ENCODE measurements at places on chromosomes 16 and 17.

DNA sequence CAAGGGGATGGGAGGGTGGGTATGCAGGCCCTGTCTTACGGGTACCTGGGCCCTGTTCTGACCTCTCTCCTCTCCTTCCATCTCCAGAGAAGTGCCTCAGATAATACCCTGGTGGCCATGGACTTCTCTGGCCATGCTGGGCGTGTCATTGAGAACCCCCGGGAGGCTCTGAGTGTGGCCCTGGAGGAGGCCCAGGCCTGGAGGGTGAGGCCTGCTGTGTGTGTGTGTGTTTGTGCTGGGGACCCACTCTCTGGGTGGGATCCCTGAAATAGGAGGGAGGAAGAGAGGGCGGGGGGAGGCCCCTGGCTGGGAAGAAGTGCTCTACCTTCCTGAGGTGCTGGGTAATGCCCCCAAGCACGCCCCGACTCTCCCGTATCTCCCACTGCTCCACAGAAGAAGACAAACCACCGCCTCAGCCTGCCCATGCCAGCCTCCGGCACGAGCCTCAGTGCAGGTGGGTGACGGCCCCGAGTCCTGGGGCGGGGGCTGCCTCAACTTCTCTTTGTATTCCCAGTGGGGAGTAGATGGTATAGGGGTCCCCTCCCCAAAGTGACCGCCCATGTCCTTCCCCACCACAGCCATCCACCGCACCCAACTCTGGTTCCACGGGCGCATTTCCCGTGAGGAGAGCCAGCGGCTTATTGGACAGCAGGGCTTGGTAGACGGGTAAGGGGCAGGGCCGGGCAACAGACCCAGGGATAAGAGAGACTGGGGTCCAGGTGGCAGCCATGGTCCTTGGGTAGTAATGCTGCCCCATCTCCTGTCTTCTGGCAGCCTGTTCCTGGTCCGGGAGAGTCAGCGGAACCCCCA lies 7.8 kb downstream of the GRB7 start:
- no peak for DNase-seq

GRCh38 chr16:58022601-58023371 lies 2.8 kb upstream of the MMP15 start:
- DNase-seq: no peak

GRCh38 chr17:5816491-5817070 lies 232.3 kb upstream of the NLRP1 start:
- DNase-seq: no peak

DNA sequence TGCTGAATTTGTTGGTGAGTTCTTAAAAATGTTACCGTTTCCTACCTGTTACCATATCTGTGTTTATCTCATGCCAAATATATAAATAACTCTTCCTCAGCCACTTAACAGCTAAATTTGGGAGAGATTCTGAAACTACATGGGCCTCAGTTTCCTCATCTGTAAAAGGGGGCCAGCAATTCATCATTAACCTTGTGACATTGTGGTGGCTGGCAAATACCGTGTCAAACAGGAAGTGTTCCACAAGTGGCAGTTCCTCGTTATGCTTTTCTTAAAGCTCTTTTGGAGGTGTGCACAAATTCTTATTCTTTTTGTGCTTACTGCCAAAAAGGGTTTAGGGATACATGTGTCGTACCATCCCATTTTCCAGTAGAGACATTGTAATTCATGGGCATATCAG lies 220.4 kb upstream of the CACNG5 start:
- DNase-seq: no peak

DNA sequence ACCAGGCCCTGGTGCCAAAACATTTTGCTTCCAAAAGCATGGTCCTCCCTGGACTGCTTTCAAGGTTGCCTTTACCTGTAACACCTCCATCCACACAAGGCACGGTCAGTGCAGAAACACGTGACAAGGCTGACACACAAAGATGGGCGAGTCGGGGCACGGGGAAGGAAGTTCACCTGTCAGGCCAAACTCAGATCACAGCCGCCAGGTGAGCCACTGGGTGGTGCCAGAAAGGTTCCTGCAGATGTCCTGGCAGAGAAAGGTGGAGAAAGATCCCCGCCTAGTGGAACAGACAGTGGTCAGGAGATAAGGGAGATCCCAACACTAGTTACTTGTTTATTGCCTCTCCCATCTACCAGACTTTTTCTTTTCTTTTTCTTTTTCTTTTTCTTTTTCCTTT lies 155.3 kb downstream of the AIPL1 start:
- no peak for DNase-seq

- no peak for DNase-seq
Measured at GRCh38 chr17:81434072-81434471, 38.8 kb downstream of the BAHCC1 start.

DNA sequence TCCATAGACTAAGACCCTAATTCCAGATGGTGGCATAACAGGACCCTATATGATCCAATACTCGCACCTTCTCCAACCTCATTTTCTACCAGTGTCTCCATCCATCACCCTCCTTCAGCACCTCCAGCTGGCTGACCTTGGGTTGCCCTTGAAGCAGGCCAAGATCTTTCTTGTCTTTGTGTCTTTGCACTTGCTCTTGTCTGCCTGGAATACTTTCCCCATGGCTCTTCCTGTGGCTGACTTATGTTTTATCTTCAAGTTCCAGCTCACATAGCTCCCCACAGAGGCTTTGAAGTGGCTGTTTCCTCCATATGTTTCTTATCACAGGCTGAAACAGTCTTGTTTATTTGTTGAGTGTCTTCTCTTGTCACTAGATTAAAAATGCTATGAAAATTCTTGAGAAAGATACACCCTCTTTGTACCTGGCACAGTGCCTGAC lies 29.6 kb upstream of the MMD start:
- no peak for DNase-seq

- no peak for DNase-seq
Measured at GRCh38 chr16:57372372-57373116, at the start of gene CX3CL1. Gene CX3CL1, plus strand, starts transcription at chr16:57372490. Its CDS starts 79 bp downstream, at chr16:57372569.

DNA sequence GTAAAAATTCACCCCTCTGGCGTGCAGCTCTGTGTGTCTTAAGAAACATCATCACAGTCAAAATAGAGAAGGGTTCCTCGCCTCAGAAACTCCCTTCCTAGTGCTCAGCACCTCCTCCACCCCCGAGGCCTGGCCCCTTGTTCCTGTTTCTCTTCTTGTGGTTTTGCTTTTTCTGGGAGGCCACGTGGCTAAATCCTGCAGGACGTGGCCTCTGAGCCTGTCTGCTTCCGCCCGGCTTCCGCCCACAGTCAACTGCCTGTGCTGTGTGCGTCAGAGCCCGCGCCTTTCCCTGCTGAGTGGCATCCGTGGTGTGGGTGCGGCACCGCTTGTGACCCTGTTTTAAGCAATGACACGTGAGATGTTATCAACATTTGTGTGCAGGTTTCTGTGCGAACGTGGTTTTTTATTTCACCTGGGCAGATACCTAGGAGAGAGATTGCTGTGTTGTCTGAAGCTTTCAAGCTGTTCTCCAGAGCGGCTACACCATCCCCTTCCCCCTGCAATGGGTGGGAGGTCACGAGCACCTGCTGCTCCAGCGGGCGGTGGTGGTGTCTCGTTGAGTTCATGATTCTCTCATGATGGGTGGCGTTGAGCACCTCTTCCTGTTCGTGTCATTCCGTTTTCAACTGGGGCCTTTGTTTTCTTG lies 21.7 kb downstream of the ACSF3 start:
- no peak for DNase-seq

DNA sequence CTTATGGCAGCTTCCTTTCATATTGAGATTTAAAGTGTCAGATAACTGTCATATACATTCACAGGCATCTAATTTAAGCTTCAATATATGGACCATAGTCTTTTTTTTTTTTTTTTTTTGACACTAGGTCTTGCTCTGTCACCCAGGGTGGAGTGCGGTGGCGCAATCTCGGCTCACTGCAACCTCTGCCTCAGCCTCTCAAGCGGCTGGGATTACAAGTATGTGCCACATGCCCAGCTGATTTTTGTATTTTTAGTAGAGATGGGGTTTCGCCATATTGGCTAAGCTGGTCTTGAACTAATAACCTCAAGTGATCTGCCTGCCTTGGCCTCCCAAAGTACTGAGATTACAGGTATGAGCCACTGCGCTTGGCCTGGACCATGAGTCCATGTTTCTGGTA lies 13.6 kb downstream of the CEP95 start:
- DNase-seq: no peak

DNA sequence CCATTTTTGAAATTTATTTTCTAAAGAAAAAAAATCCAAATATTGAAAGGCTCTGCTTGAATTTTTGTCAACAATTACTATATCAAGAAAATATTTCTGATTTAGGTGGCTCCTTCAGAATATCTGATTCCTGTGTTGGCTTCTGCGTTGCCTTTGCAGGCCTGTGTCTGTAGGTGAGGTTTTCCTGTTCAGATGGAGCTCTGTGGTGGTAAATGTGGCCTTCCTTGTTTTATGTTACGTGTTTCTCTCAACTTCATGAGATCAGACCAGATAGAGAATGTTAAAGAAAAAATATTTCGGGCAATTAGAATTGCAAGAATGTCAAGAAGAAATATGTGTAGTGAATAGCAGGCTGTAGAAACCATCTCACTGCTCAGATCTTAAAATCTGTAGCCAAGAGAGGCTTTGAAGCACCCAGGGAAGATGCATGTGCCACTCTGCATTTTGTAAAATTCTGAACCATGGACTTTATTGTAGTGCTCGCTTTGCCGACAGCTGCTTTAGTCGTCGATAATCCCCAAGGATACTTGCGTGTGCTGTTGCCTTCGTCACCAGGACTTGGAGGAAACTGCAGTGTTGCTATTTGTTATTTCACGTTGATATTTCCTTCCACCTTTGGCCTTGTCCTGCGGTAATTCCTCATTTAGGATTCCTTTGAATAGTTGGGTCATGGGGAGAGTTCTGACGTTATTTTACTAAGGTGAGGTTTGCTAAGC lies 69.9 kb downstream of the RPTOR start:
- no peak for DNase-seq

GRCh38 chr16:85825326-85825725 lies 25.8 kb downstream of the COX4I1 start:
- no peak for DNase-seq

DNA sequence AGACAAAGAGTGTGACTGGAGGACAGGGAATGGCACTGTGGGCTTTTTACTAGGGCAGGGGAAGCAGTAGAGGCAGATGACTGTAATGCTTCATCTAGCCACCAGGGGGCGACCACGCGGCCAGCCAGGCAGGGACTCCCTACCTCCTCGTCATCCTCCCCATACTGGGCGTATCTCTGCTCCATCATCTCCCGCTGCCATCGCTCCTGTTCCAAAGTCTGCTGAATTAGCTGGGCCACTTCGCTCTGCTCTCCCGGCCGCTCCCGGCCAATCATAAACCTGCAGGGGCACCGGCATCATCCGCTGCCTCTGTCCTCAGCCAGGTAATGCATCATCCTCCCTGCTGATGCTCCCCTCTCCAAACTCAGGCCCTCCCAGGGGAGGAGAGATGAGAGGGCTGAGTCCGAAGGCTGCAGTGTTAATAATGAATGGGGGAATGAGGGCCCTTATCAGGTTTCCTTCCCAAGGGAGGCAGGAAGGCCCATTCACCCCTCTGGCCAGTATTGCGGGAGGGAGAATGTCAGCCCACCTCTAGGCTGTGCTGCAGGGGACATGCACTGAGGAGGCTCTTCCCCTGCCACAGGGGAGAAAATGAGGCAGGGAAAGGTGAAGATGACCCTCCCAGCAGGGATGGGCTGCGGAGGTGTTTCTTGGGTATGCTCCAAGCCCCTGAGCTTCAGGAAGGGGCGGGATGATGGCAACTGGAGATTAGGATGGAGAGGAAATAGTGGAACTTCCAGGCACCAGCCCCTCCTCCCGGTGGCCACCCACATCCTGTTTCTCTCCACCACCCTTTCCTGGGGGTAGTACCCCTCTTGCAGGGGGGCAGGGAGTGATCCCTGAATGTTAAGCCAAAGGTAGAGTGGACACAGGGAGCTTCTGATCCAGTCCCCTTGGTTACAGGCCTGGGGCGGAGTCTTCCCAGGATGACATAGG lies 10.3 kb upstream of the SAMD14 start:
- no peak for DNase-seq

GRCh38 chr17:20077978-20078685 lies 69.0 kb downstream of the SPECC1 start:
- no peak for DNase-seq

- DNase-seq: no peak
Measured at GRCh38 chr17:67606896-67607604, 110.7 kb upstream of the NOL11 start.

Data from NCI-H1048 (cell line).